ENCODE measurements at places on chromosomes 4 and X. TPM values are rescaled to one million over a fixed set of nuclear protein-coding genes. Genes with fewer than 3 reads are reported as not detected.
A peak's percentile ranks its signal among the peaks of the same experiment; 100 is the strongest.

GRCh38 chr4:181202240-181202639 is 1041.0 kb upstream of the TENM3 start:
- no peak for DNase-seq

DNA sequence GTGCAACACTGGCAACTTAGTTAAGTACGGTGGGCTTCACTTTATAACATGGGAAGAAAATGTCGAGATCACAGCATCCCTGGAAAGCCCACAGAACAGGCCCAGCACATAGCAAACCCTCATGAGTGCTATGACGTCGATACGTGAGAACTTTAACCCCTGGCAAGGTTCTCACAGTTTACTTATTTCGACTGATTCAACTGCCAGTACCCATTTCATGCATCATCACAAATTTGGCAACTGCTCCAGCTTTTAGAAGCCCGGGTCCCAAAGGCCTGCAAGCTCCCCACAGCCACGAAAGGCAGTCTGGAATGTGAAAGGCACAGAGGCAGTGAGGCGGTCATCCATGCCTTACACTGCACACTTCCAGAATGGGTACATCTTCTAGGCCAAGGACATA is 41.2 kb downstream of the RELL1 start:
- no peak for DNase-seq

- DNase-seq: no peak
Measured at GRCh38 chr4:30802622-30803323, 82.6 kb downstream of the PCDH7 start.

DNA sequence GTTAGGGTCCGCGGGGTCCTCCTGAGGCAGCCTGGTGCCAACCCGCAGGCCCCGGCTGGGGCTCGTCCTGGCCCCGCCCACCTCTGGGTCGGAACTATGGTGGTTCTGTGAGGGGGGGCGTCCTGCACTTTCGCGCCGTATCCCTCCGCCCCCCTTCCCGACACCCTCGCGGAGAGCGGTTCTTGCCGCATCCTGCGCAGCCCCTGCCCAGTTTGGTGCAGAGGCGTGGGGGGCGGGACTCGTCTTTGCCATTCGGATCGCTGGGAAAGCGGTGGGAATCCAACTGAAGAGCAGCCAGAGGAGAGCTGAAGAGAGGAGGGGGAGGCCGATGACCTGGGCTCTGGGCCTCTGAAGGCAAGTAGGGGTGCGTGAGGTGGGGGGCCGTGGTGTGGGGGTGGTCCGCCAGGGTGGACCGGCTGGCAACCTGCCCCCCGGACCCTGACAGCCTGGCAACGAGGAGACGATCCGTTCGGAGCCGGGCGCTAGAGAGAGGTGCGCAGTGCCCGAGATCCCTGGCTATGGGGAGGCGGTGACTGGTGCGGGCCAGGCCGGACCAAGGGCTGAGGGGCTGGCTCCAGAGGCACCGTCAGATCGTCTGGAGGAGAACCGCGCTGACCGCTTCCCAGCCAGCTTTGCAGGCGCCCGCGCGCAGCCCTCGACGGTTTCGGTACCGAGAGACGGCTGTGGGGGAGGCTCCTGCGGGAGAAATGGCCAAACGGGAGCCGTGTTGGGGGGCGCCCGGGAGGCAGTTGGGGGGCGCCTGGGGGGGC is at the start of gene GPRASP1:
Gene GPRASP1 (plus strand): TSS at position 242 of the 770 bp plus-strand sequence. CDS start 2,431 bp downstream, outside the sequence.
- DNase-seq: peak; percentile 64

DNA sequence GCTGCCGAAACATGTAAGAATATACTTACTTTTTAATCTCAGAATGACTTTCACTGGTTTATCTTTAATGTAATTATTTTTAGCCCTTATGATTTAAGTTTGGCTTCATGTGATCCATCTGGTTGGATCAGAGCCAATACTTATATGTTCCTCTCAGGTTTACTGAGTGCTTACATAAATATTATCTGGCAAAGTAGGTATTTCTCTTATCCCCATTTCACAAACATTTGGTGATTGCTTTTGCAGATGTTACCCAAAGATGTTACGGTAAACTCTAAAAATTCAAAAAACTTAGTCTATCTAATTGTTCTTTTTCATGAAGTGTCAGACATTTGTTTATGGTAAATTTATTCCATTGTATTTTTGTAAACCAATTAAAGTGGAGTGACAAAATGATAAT is 115.0 kb upstream of the TLL1 start:
- no peak for DNase-seq

TEX11 gene
- total RNA-seq: not detected

IL13RA2 gene
- not detected for total RNA-seq

GRCh38 chrX:17511556-17511955 is 136.6 kb downstream of the NHS start:
- DNase-seq: no peak

- DNase-seq: no peak
Measured at GRCh38 chrX:38599796-38600755, 38.7 kb downstream of the TSPAN7 start.

DNA sequence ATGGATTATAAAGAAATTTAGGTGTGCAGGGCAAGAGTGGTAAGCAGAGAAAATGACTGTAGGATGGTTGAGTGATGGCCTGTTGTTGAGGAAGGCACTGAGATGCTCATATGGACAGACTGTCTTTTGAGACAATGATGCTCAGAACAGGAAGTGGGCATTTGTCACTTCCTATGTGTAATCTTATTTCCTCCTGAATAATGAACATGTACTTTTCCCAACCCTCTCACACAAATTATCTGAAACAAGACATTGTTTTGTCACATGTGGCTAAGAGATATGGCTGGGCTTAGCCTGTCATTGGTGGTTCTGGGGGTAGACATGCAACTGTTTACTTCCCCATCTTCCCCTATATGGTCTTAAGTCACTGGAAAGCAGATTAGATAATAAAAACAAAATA is 240.5 kb downstream of the CFAP47 start:
- no peak for DNase-seq

- no peak for DNase-seq
Measured at GRCh38 chr4:141417387-141417786, 196.7 kb downstream of the ZNF330 start.

- no peak for DNase-seq
Measured at GRCh38 chr4:1194010-1194900, 21.9 kb upstream of the SPON2 start.

ARSH gene
- not detected for total RNA-seq

ADH1B gene
- total RNA-seq: not detected

TLR3 gene
- total RNA-seq: not detected

FAM149A gene
- 0.33 TPM for total RNA-seq

PCDH19 gene
- total RNA-seq: not detected

DNA sequence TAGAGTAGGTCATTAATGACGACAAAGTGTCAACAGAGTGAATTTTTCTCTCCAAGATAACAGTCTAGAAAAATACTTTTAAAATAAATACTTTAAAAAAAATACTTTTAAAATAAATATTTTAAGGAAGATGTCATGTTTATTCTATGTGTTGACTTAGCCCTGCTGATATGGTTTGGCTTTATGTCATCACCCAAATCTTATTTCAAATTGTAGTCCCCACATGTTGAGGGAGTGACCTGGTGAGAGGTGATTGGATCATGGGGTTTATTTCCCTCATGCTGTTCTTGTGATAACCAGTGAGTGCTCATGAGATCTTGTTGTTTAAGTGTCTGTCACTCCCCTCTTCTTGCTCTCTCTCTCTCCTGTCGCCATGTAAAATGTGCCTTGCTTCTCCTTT is 754.9 kb upstream of the SLIT2 start:
- DNase-seq: no peak

ZNF185 gene
- total RNA-seq: 1.0 TPM

- no peak for DNase-seq
Measured at GRCh38 chr4:99134586-99134985, 9.5 kb downstream of the ADH4 start.

TIGD4 gene
- total RNA-seq: 0.28 TPM

NDNF gene
- total RNA-seq: not detected

GRCh38 chr4:37892641-37893040 is 1.8 kb downstream of the TBC1D1 start:
- peak; percentile 83 for DNase-seq

- DNase-seq: no peak
Measured at GRCh38 chr4:30172416-30172815, 547.8 kb upstream of the PCDH7 start.

- DNase-seq: no peak
Measured at GRCh38 chrX:42456176-42456700, 321.7 kb downstream of the PPP1R2C start.

DNA sequence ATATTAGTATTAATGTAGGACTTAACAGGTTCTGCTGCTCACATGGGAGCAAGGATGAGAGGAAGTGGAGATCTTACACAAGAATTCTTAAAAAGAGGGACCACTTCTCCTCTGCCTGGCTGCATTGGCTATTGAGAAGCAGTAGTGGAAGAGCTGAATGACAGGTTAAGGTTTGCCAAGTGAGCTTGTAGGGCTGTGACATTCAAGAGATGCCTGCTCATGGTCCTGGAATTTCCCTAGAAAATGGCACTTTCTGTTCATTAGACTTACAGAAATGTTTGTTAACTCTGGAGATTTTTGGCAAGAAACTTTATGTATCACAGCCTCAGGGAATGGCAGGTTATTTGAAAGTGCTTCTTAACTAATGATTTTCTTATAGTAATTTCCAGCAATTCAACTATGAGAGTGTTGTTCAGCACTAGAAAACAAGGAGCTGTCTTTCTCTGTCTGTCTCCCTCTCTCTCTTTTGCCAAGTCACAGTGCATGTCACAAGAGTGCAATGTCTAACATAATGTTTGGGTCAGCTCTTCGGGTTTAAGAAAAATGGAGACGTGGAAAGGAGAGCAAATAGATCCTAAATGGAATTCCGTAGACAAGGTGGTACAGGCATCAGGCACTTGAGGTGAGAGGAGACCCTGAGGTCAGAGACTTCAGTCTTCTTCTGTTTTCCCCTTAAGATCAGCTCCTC is 8.3 kb upstream of the NAP1L5 start:
- no peak for DNase-seq

- no peak for DNase-seq
Measured at GRCh38 chr4:142940425-142941330, 94.6 kb upstream of the INPP4B start.

ZDHHC15 gene
- total RNA-seq: 0.28 TPM

DNA sequence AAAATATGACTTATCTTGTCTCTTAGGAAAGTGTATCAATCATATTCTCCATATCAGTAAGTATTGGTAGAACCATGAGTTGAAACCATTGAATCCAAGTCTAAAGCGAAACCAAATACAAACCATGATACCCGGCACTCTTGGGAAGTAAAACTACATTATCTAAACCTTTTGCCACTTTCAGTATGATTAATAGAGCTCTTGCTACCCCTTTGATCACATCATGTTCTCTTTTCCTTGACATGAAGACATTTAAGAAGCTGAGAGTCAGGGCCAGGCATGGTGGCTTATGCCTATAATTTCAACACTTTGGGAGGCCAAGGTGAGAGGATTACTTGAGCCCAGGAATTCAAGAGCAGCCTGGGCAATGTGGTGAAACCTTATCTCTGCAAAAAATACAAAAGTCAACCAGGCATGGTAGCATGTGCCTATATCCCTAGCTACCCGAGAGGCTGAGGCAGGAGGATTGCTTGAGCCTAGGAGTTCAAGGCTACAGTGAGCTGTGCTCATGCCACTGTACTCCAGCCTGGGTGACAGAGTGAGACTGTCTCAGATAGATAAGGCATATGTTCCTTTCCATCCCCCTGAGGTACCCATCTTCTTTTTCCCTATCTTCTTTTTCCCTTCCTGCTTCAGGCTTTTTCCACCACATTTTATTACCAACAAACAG is 45.4 kb downstream of the CEP135 start:
- DNase-seq: peak; percentile 64

GLOD5 gene
- total RNA-seq: not detected

TMEM154 gene
- 9.0 TPM for total RNA-seq

GRCh38 chr4:1029529-1029928 is 18.1 kb downstream of the FGFRL1 start:
- no peak for DNase-seq

DNA sequence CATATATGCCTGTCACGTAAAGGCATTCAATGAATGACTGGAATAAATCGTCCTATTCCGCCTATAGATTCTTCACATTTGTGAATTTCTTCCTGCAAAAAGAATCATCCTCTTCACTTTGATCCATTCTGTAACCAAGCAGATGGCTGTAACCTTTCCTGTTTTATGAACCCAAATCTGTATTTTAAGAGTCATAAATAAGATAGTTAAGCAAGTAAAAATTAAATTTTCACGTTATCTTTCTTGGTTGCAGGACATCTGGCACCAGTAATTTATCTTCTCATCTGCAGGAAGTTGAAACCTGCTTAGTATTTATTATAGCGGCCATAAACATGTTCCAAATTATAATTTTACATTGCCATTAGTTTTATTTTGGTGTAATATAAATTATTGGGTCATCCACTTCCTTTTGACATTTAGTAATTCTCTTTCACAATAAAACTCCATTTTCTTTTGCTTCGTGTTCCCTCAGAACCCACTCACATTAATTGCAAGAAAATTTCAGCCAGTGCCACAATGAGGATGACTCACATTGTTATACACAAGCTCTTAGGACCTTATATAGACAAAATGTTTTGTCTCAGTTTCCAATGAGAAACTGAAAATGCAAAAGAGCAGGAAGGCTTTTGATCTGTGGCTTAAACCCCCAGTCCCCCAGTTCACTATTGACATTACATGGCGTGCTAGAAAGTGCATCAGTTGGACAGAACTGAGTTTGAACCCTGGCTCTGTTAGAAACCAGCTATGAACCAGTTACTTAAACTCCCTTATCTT is 51.1 kb downstream of the TMEM156 start:
- DNase-seq: peak; percentile 73

DNA sequence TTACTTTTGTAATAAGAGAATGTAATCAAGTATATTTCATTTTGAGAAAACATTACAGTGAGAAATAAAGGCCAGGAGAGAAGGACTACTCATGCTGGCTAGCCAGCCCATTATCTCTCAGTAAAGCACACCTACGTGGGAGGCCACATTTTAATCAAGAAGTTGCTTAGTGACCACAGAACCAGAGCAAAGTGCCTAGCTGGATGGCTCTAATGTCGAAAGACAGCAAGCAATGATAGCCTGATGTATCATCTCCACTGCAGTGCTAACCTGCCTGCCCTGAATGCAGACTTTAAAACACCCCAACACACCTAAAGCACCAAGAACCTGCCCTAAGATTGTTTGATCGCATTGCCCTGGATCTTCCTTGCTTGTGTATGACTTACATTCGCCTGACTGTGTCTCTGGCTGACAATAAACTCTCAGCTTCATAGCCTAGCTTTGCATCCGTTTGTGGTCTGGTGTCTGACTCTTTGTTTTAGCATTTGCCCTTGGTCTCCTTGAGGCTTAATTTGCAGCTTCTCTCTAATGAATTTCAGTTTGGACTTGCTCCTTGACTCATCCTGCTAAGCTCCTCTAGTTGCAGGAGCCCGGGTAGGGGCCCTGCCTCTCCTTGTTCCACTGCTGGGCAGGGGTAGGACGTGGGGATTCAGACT is 31.4 kb upstream of the SOWAHD start:
- DNase-seq: peak; percentile 68

GRCh38 chr4:186037692-186038658 is 31.0 kb upstream of the TLR3 start:
- DNase-seq: peak; percentile 78

GRCh38 chr4:38040619-38041018 is 80.4 kb downstream of the PTTG2 start:
- no peak for DNase-seq

GRCh38 chr4:152460488-152460887 is 75.4 kb downstream of the FBXW7 start:
- DNase-seq: no peak
